ENCODE measurements at places on chromosomes 4 and X. TPM values are rescaled to one million over a fixed set of nuclear protein-coding genes. Genes with fewer than 3 reads are reported as not detected.

The CSAG3 gene
- total RNA-seq = not detected

The ACOX3 gene
- 29.3 TPM for total RNA-seq

The IL1RAPL2 gene
- not detected for total RNA-seq

The NXF2 gene
- total RNA-seq = not detected

All from cardiac septum (tissue), 1 donor.